ENCODE measurements at places on chromosomes 3 and 15. TPM values are rescaled to one million over a fixed set of nuclear protein-coding genes. Genes with fewer than 3 reads are reported as not detected.

RETNLB gene
- not detected for polyA plus RNA-seq

ALS2CL gene
- polyA plus RNA-seq = 9.4 TPM

GRAMD2A gene
- 6.4 TPM for polyA plus RNA-seq

IL17RE gene
- 12.7 TPM for polyA plus RNA-seq

GOLGA6L4 gene
- 10.0 TPM for polyA plus RNA-seq

LPP gene
- polyA plus RNA-seq = 24.5 TPM

LOXL1 gene
- 88.1 TPM for polyA plus RNA-seq

FRMD4B gene
- polyA plus RNA-seq = 42.9 TPM

SPATA16 gene
- polyA plus RNA-seq = not detected

RYR3 gene
- 5.9 TPM for polyA plus RNA-seq

CTSH gene
- 194 TPM for polyA plus RNA-seq

GATM gene
- polyA plus RNA-seq = 246 TPM

PP2D1 gene
- polyA plus RNA-seq = 0.40 TPM

ACKR4 gene
- 2.2 TPM for polyA plus RNA-seq

SLC28A2 gene
- 0.40 TPM for polyA plus RNA-seq

ARPP19 gene
- 144 TPM for polyA plus RNA-seq

RTP1 gene
- polyA plus RNA-seq = not detected

CPLX3 gene
- not detected for polyA plus RNA-seq

SMARCC1 gene
- 130 TPM for polyA plus RNA-seq

GOLGA8K gene
- polyA plus RNA-seq = 0.81 TPM

CNTN3 gene
- 6.3 TPM for polyA plus RNA-seq

GATA2 gene
- 36.4 TPM for polyA plus RNA-seq

FBXO45 gene
- 16.1 TPM for polyA plus RNA-seq

PIGZ gene
- 1.5 TPM for polyA plus RNA-seq

AQR gene
- 44.6 TPM for polyA plus RNA-seq

ATP2B2 gene
- polyA plus RNA-seq = 0.36 TPM

CLRN1 gene
- not detected for polyA plus RNA-seq

GRK7 gene
- 0.12 TPM for polyA plus RNA-seq

SPTSSB gene
- 3.0 TPM for polyA plus RNA-seq

MRPS11 gene
- 41.6 TPM for polyA plus RNA-seq

GP5 gene
- polyA plus RNA-seq = 0.72 TPM

RHCG gene
- 3.5 TPM for polyA plus RNA-seq

CMTM7 gene
- 47.7 TPM for polyA plus RNA-seq

ADAMTS17 gene
- polyA plus RNA-seq = 2.1 TPM

GOLGA6L6 gene
- not detected for polyA plus RNA-seq

NR2F2 gene
- 313 TPM for polyA plus RNA-seq

KNG1 gene
- 144 TPM for polyA plus RNA-seq

MAPKAPK3 gene
- polyA plus RNA-seq = 58.3 TPM

CATSPER2 gene
- polyA plus RNA-seq = 3.6 TPM

P2RY13 gene
- 1.6 TPM for polyA plus RNA-seq

GAP43 gene
- polyA plus RNA-seq = 0.39 TPM

All from right renal cortex interstitium (tissue), 3 donors.